ENCODE measurements at places on chromosomes 2 and 18.

DNA sequence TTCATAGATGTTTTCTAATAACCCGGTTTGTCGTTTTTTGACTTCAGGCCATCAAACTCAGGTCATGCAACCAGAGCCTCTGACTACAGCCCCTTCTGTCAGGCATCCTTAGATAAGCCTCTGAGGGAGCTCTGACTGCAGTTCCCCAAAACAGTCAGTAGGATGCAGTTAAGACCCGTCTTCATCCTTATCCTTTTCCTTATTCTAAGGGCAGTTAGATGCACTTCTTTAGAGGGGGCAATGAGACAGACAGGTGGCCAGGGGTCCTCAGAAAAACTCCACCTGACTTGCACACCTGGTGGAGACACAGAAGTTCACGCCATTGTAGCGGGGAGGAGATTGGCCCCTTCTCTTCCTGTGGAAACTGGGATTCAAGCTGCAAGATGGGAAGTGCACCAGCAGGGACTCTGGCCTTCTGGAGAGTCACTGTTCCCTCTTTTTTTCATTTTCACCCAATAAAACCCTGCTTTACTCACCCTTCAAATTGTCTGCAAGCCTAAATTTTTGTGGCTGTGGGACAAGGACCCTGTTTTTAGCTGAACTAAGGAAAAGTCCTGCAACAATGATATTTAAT is 104.8 kb upstream of the TFPI start:
- no peak for DNase-seq

DNA sequence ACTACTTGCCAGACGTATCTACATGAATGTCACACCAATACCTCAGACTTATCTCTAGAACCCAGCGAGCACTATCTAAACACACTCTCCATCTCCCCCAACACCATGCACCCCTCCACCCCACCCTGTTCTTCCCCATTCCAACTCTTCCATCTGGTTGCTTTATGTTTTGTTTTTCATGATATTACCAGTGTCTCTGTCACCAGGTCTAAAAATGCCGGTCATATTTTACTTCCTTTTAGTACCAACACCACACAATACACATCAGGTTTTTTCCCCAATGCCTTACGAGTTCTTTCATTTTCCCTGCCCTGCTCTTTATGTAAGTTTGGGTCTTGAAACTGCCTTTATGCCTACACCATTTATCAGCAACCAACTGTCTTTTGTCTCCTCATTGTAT is 10.2 kb upstream of the ITGA4 start:
- no peak for DNase-seq

DNA sequence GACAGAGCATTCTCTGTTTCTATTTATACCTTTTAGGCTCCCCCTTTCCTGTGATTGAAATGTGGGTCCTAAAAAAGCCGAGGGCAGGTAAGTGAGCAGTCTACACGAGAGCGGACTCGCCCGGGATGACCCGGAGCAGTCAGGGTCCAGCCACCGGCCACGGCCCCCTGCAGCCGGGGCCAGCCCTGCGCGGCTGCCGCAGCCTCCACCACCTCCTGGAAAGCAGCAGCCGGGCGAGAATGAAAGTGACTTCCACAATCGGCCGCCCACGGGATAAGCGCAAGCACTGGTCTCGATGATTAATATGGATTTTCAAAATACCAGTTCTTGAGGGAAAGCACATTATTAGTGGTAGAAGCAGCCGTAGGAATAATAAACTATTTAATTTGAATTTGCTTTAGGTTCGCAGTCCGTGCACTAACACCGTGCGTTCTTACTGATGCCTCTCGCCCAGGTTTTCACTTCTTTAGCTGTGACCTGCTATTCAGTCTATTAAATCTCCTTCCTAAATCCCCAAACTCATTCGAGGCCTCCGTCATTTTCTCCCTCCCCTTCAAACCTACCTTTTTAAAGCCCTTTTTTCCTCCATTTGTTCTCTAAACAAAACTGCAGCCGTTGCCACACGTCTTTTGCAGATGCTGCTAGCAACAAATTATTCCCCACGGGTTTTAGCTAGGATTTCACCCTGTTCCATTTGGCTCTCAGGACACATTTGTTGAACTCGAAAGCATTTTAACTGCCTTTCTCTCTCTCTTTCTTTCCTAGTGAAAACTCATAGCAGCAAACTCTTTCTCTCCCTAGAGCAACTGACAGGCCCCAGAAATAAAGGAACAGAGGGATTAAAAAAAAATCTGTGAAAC is 1015.1 kb upstream of the PIK3C3 start:
- DNase-seq = no peak

DNA sequence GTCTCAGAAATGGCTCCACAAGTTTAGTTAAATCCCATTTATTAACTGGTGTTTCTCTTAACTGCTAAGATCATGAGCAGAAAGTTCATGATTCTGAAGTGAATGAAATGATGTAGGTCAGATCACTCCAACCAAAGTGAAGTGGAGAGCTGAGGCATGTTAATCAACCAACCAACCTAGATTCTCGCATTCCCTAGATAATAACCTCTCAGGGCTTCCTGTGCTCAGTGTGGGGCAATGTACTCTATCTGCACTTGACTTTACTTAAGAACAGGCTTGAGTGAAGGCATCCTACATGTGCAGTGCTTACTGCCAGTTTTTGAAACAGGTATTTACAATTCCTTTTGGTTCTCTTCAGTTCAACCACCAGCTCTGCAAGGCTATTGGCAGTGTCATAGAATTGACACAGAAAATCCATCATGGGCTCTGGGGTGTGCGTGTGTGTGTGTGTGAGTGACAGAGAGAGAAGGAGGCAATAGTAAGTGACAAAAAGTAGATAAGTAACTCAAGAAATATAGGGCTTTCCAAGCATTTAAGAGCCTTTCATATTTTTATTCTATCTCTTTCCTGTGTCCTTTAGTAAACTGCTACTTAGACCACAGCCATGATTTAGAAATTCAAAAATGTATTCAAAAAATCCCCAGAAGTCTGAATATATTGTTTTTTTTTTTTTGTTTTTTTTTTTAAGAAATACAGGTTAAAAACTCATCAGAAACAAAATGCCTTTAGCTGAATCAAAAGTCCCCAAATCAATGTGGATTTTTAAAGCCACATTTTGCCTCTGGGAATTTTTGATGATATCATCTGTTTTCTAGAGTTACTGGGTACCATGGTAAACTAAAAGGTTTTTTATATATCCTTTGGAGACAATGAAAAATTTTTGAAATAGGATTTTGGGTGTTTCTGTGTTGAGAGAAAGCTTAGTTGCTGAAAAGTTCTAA is 28.6 kb downstream of the DOCK10 start:
- DNase-seq = no peak

- no peak for DNase-seq
These were observed 10.3 kb downstream of the SULT1C4 start for GRCh38 chr2:108388045-108388444.

- DNase-seq = no peak
These were observed 675 bp upstream of the SPIRE1 start for GRCh38 chr18:12658426-12659138.
